Stimulated activated CD4-positive, alpha-beta T cell treated with anti-CD3 and anti-CD28 coated beads, Interleukin-1b, Interleukin-23, amount 100 ng/mL, for 24 hours (primary cell): ENCODE measurements at places on chromosomes 6 and 20.

- DNase-seq, result no peak
These were observed 29.0 kb downstream of the CHMP4B start for GRCh38 chr20:33840160-33840559.

DNA sequence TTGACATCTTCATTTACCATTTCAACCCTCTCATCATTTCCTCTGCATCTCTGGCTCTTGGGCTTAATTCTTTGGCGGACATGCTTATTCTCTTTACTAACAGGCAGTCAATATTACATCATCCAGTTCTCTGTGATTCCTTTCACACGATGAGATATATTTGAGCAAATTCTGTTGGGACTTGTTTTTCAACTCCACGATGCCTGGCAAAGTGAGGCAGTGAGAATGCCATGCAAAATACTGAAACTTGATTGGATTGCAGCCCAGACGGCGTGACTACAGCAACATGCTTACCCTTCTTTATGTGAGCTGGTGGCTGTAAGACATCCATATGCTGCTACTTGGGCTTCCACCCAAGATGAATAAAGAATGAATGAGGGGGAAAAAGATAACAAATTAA, 101.7 kb upstream of the SPACA1 start:
- no peak for DNase-seq

DNA sequence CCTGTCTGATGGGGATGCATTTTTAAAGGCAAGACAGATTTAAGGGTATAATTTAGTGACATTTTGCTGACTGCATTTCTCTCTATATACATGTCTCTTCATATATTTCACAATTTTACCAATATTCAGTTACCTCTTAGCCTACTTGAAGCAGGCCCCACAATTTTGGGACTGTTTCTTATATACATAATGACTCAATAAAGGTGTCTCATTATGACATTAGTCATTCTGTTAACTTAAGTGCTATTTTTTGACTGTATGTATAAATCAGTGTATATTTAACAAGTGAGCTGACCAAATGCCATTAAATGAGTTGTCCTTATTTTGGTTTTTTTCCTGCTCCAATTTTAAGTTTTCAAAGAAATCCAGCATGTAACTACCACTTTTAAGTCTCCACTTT, 313.3 kb downstream of the SOX4 start:
- no peak for DNase-seq

GRCh38 chr6:41505122-41506049, 40.8 kb upstream of the FOXP4 start:
- no peak for DNase-seq

DNA sequence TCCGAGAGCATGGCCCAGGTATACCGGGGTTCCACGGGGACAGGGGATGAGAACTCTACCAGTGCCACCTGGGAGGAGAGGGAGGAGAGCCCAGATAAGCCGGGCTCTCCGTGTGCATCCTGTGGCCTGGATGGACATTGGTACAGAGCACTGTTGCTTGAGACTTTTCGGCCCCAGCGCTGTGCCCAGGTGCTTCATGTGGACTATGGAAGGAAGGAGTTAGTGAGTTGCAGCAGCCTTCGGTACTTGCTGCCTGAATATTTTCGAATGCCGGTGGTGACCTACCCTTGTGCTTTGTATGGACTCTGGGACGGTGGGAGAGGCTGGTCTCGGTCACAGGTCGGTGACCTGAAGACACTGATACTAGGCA, 1.3 kb downstream of the TDRD6 start:
- DNase-seq, result no peak

GRCh38 chr20:4805663-4806449, 84.1 kb downstream of the PRND start:
- no peak for DNase-seq

GRCh38 chr6:7058250-7058923, 49.4 kb upstream of the RREB1 start:
- no peak for DNase-seq

GRCh38 chr20:38842026-38842425, 36.5 kb downstream of the PPP1R16B start:
- no peak for DNase-seq

GRCh38 chr20:56417911-56418310, 5.9 kb downstream of the CASS4 start:
- DNase-seq, result no peak

- DNase-seq, result no peak
These were observed 215.1 kb downstream of the PHACTR1 start for GRCh38 chr6:12931639-12932038.

GRCh38 chr6:157648561-157648960, 174.5 kb upstream of the SNX9 start:
- DNase-seq, result no peak

DNA sequence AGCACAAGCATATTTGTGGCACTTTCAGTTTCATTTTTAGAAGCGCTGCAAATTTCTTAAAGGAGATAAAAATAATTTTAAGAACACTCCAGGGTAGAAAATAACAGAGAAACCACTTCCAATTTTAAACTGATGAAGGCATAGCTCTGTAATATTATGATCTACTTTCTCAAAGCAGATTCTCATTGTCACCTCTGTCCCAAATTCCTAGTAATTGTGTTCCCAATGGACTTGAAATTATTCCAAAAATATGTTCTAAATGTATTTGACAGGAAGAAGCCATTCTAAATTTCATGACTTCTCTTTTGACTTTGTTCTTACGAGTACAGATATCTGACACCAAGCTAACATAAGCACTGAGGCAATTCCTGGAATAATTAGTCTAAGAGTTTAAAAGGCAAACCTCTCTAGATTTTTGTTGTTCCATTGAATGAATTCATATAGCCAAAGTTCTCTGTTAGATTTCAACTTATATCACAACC, 140.2 kb upstream of the CARMIL1 start:
- no peak for DNase-seq

- DNase-seq, result no peak
These were observed 84.2 kb downstream of the RNF144B start for GRCh38 chr6:18471232-18471964.

GRCh38 chr20:38023181-38024001, 9.9 kb downstream of the TTI1 start:
- no peak for DNase-seq

GRCh38 chr6:127907960-127908640, 7.2 kb upstream of the THEMIS start:
- DNase-seq, result no peak

GRCh38 chr6:96899019-96899418, 1.3 kb upstream of the NDUFAF4 start:
- no peak for DNase-seq

DNA sequence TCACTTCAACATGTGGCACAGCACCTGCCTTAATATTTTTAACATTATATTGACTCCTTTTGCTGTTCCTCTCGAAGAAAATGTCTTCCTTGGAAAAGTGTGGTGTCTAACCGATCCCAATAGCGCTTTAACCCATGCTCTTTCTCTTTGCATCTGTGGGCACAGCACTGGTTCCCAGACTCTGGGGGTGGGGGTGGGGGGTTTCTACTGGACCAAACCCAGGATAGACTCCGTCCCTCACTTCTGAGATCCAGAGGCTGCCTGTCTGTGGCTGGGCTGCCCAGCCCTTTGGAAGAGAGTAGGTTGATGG, 3.9 kb upstream of the ZNF292 start:
- no peak for DNase-seq
